ENCODE measurements at places on chromosomes 12 and 14. TPM values are rescaled to one million over a fixed set of nuclear protein-coding genes. Genes with fewer than 3 reads are reported as not detected.

DNA sequence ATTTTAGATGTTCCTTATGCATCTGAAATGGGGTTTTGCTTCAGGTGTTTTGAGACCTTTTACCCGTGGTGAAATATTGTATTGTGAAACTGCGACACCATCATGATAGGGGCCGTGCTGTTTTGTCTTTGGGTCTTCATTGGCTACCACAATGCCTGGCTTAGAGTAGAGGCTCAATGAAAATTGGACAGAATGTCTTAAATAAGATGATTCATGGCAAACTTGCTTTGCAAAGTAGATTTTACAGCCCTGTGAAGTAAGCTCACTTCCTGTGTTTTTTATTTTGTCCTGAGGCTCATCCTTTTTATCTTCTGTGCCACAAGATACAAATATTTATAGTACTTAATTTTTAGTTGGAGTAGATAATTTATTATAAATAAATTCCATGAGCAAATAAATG is 111.3 kb upstream of the FRMD6 start:
- DNase-seq = peak; percentile 34

- no peak for DNase-seq
Measured at GRCh38 chr14:68728342-68729106, 64.3 kb downstream of the ZFP36L1 start.

DNA sequence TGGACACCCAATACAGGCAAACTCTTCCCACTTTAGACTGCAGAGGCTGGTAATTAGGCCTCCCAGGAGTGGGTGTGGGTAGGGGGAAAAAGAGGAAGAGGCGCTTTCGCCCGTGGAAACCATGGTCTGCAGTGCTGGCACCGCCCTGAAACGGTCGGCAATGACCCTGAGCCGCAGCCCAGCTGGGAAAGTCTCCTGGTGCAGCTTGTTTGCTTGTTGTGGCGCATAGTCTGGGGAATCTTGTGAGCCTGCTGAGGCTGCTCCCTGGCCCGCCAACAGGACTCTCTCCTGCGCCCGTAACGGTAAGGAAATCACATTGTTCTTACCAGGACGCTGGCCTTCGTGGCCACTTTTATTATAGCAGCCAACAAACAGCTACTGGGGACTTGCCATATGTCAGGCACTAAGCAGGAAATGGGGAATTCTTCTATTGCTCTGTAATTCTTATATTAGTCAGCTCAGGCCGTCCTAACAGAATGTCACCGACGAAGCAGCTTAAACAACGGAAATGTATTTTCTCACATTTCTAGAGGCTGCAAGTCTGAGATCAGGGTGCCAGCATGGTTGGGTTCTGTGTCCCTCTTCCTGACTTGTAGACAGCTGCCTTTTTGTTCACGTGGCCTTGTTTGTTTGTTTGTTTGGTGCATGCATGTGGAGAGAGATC is 52.5 kb upstream of the RIN3 start:
- peak; percentile 57 for DNase-seq

Gene CCDC177
- not detected for total RNA-seq

- no peak for DNase-seq
Measured at GRCh38 chr12:54126696-54127537, 61.9 kb downstream of the SMUG1 start.
